Activated naive CD4-positive, alpha-beta T cell treated with anti-CD3 and anti-CD28 coated beads, Interleukin-2, amount 50 U/mL, for 72 hours (primary cell): ENCODE measurements at places on chromosomes 7 and 10. TPM values are rescaled to one million over a fixed set of nuclear protein-coding genes. Genes with fewer than 3 reads are reported as not detected.

- no peak for DNase-seq
These were observed 4.2 kb upstream of the OPN4 start for GRCh38 chr10:86650151-86650550.

- no peak for DNase-seq
These were observed 10.5 kb downstream of the LSM5 start for GRCh38 chr7:32479574-32480200.

DNA sequence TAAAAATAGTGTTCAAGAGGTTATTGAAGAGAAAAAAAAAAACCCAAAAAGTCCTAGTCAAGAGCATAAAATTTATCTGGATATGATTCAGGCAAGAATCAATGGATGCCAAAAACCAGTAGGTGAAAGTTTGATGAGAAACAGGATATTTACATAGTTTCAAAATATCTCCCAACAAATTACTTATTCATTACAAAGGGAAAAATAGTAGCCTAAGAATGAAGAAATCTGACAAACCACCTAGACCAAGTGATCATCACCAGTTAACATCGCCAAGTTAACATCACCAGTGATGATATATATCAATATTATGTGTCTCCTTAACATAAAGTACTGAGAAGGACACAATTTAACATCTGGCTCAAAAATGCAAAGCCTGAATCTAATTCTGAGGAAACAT is 85.2 kb downstream of the RNLS start:
- no peak for DNase-seq

DNA sequence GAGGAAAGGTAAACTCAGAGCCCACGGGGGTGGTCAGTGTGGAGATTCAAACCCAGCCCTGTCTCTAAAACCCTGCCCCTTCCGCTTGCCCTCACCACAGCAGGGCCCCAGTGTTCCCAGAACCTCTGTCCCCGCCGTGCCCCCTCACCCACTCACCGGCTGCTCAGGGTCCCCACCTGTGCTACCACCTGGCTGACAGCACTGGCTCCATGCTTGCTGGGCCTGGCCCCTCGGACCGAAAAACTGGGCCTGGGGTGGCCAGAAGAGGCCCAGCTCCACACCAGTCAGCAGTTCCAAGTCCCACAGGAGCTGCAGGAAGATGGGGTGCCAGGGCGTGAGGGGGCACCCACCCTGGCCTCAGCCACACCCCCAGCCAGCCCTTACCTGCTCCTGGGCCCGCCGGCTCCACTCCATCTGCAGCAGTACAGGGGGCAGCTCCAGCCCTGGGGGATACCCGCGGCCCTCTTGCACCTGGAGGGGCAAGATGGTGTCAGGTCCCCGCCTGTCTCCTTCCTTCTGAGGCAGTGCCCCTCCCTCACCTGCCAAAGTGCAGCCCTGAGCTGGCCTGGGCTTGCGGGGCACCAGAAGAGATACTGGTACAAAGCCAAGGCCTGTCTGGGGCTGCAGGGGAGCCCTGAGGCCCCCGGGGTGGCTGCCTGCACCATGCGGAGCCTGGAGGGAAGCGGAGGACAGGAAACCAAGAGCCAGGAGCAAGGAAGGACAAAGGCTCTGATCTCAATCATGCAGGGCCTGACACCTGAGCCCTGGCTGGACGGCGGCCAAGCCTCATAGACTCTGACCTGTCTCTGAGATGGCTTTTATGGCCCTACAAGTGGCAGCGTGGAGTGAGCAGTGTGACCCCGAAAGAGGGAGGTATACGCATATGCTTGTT is 11.7 kb downstream of the ATP6V1F start:
- no peak for DNase-seq

GRCh38 chr10:34161777-34162370 is 653.2 kb downstream of the PARD3 start:
- DNase-seq = no peak

GRCh38 chr7:1942941-1943289 is 272.8 kb downstream of the ELFN1 start:
- no peak for DNase-seq

DNA sequence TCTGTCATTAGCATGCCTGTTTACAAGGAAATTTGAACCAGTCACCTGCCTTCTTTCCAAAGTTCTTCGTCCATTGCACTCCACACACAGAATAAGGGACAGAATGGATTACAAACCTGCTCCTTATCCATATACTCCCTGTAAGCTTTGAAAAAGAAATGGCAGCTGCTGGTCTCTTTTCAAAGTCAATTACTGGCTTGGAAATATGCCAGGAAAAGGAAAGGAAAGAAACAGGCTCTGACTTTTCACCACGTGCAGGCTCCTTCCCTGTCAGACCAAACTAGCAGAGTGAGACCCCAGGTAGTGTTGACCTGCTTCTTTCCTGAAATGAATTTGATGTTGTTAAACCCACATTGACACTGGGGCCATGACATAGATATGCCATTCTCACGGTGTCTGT is 84.5 kb downstream of the LHFPL3 start:
- no peak for DNase-seq

DNA sequence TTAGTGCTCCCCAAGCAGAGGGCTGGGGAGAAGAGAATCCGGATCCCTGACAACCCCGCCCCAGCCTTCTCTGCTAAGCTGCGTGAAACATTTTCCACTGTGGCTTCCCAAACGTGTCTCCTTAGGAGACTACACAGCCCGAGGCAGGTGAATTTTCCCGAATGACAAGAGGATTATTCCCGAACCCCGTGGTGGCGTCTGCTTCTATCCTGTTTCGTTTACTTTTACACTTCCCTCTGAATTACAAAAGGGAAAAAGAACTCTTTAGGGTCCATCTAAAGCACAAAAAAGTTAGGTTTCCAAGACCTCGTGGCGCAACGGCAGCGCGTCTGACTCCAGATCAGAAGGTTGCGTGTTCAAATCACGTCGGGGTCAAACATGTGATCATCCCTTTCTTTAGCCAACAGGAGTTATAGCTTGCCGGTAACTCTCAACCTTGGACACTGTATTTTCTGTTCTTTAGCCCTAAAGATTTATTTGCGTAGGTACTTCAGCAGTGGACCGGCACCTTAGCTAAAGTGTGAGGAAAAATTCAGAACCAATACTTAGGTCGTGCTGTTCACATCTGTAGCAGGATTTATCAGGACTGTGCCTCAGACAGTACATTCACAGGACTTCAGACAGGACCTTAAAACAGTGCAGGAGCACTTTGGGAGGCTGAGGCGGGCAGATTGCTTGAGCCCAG is 3.2 kb upstream of the ZNF789 start:
- DNase-seq = no peak

- no peak for DNase-seq
These were observed 44.7 kb downstream of the IMMP2L start for GRCh38 chr7:111517549-111517951.

DNA sequence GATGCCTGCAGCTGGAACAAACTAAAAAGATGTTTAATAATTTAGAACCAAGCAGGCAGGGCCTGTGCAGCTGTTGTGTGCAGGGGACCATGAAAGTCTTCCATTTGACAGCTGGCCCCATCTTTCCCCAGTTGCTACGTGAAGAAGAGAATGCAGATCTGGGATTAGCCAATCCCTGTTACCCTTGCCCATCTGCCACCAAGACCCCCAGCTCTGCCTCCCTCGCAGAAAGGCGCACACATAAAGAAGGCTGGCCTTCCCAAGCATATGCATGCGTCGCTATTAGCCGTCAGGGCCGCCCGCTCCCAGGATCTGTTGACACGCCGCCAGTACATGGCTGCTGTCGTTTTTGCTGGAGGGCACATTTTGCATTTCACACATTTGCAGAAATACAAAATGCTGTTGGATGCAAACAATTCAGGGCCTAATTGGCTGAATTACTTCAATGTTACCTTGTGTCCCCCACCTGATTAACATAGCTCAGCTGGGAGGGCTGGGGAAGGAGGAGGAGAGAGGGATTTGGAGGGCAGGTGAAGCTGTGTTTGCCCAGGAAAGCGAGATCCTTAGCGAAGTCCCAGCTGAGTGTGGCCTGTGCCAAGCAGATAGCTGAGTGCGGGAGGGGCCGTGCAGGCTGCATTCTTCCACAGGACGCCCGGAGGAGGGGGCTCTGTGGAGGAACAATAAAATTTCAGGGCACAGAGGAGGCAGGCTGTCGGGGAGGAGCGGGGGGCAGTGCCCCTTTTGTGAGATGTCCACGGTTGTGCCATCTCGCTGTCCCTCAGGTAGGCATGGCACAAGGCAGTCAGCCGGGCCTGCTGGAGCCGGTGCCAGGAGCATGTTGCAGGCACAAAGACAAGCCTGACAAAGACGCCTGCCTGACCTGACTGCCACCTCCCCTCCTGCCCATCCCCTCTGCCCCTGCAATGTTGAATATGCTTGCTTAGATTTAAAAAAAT is 443.0 kb upstream of the MKI67 start:
- no peak for DNase-seq

DNA sequence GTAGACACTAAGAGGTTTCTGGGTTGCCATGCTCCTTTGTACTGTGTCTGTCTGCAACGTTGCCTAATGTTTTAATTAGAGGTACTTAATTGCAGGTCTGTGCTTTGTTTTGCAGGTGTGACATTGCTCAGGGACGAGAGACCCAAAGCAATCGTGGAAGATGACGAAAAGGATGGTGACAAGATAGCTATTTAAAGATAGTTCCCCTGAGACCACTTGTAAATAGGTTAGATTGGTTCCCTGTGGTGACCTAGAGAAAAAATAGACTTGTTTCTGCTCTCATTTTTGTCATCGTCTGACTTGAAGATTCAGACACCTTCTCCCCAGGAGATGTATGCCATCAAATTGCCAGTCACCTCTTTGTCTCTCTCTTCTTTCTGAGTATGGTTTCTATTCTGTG is 20.1 kb downstream of the PPP1R17 start:
- no peak for DNase-seq

DNA sequence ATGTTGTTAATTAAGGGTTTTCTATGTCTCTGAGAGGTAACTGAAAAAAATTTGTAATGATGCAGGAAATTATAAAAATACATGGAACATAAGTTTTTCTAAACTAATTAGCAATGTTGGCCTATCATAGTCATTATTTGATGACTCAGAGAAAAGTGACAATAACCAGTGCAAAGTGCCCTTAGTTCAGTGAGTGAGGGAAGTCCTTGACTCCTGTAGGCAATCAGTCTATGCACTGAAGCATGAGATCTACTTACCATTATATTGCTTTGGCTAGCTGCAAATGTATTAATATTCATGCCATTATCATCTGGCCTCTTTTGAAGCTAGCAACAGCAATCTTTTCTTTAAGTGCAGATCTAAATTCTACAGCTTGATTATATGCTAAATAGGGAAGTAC is 40.6 kb downstream of the CCDC172 start:
- DNase-seq = no peak

GRCh38 chr7:30041526-30042269 is 13.5 kb downstream of the PLEKHA8 start:
- no peak for DNase-seq

DNA sequence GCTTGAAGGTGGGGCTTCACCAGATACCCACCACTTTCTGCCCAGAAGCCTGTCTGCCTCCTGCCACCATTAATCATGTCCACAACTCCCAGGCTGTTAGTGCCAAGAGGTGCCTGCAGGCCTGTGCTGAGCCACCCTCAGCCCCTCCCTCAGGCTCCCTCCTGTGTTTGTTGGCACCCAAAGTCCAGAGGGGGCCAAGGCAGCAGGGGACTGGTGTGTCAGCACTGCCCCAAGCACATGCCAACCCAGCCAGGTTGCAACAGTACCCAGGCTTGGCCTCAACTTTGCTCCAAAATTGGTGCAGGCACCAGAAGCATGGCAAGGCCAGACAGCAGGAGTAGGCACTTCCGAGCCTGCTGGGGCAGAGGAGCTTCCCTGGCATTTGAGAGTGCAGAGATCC is 111.3 kb downstream of the HPSE2 start:
- no peak for DNase-seq

DNA sequence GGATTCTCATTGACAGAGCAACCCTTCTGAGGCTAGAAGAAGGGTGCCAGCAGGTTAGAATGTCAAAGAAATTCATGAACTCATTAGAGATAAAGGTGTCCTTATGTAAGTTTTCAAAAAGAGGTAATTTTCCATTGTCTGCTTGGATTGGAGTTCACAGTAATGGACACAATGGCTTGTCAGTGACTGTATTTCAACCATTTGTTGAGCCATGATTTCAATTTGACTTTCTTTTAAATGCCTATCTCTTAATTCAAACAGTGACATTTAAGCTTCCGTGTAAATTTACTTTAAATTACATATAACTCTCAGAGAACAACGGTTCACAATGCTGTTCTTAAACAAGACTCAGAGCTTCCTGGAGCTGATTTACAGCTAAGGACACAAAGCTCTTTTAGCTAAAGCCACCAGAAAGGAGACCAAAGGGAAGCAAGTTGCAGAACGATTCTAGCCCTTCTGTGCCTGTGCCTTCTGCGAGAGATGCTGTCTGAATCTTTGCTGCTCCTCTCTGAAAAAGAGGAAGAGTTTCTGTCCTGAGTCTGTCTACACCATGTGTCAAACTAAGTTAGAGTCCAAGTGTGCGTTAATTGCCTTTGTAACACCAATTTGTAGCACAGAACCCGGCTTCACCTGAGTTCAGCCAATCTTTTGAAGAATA is 42.2 kb upstream of the PFKP start:
- no peak for DNase-seq

- no peak for DNase-seq
These were observed 40.3 kb downstream of the PPIF start for GRCh38 chr10:79387466-79387973.

GRCh38 chr7:120833546-120833945 is 24.4 kb downstream of the TSPAN12 start:
- no peak for DNase-seq

GRCh38 chr10:75335983-75336382 is 65.6 kb downstream of the ZNF503 start:
- no peak for DNase-seq

DNA sequence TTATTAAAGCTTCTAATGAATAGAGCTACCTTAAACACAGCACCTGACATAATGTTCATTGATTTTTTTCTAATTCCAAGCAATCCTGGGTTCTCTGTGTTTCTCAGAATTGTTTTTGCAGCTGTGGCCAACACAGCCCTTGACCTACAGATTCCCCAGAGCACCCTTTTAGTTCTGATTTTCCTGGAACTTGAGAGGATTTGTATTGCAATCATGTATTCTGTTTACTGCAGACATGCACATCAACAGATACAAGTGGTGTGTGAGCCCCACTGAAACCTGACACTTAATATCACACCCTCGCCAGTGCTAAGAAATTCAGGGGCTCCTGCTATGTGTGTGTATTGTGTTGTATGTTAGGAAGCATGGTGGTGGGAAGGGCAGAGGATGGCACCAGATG is 344.2 kb upstream of the POM121L12 start:
- no peak for DNase-seq

DNA sequence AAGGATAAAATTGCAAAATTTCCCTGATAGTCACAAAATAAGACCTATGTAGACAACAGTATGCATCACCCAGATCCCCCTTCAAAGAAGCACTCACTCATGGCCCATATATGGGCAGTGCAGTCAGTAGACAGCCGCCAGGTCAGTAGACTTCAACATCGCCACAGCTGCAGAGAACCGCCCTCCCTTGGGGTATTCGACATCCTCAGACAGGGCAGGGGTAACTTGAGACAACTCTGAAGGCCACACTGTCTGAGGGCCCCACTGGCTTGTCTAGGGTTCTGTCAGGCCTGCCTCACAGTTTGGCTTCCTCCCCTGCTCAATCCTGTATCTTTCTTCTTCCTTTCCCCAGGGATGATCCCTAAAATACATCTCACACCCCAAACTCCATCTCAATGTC is 172.3 kb downstream of the IMMP2L start:
- no peak for DNase-seq

ZFAND4 gene
- 12.4 TPM for total RNA-seq

ACSM6 gene
- total RNA-seq = not detected

PRKG1 gene
- not detected for total RNA-seq

HACD1 gene
- total RNA-seq = 1.8 TPM

CACNB2 gene
- total RNA-seq = not detected

CYP2W1 gene
- not detected for total RNA-seq
